ENCODE measurements at places on chromosomes 16 and 17. TPM values are rescaled to one million over a fixed set of nuclear protein-coding genes. Genes with fewer than 3 reads are reported as not detected.

DNA sequence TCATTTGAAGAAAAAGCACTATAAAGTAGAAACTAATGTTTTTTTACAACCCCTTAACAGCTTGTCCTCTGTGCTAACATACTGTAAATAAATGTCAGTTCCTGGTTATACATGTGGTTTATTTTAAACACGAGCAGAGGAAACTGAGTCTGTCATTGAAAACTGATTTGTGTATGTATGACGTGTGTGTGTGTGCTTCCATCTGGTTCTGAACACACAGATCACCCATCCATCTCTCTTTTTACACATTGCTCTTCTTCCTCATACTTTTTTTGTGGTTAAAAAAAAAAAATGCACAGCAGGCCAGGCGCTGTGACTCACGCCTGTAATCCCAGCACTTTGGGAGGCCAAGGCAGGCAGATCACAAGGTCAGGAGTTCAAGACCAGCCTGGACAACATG is 49.5 kb downstream of the ZNF423 start:
- no peak overlapping the region for H3K27ac ChIP-seq
- H3K36me3 ChIP-seq = no peaks in the 10 kb centered on the region
- H3K27me3 ChIP-seq = no peaks in the 10 kb centered on the region
- H3K4me3 ChIP-seq = no peak overlapping the region
- DNase-seq = no peak

DNA sequence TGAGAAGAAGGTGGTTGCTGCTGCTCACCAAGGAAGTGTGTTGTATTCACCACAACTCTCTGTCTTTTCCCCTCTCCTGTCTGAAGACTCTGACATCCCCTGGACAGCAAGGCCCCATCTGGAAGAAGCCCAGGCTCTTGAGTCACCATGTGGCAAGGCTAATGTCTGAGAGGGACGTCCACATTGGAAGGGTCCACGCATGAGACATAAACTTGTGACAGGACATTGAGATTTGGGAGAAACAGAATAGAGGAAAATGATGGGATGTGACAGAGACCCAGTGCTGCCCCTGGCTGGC is 176.5 kb downstream of the IRF8 start:
- no peaks in the 10 kb centered on the region for H3K36me3 ChIP-seq
- no peak overlapping the region for H3K27ac ChIP-seq
- DNase-seq = no peak
- H3K4me3 ChIP-seq = no peak overlapping the region
- H3K4me1 ChIP-seq = no peaks in the 10 kb centered on the region

GRCh38 chr17:16515933-16516332 is 23.9 kb upstream of the LRRC75A start:
- H3K27me3 ChIP-seq = peaks cover 28% of the 10 kb centered on the region
- no peaks in the 10 kb centered on the region for H3K4me1 ChIP-seq
- H3K36me3 ChIP-seq = no peaks in the 10 kb centered on the region
- no peak for DNase-seq

GRCh38 chr16:78128913-78129312 is 29.5 kb downstream of the WWOX start:
- no peaks in the 10 kb centered on the region for H3K36me3 ChIP-seq
- no peak overlapping the region for H3K27ac ChIP-seq
- no peaks in the 10 kb centered on the region for H3K27me3 ChIP-seq
- no peaks in the 10 kb centered on the region for H3K4me1 ChIP-seq
- no peak overlapping the region for H3K4me3 ChIP-seq
- DNase-seq = no peak

- no peak overlapping the region for H3K4me3 ChIP-seq
- H3K36me3 ChIP-seq = no peaks in the 10 kb centered on the region
- no peak for DNase-seq
Measured at GRCh38 chr16:58126451-58126961, 2.7 kb downstream of the CFAP20 start.

DNA sequence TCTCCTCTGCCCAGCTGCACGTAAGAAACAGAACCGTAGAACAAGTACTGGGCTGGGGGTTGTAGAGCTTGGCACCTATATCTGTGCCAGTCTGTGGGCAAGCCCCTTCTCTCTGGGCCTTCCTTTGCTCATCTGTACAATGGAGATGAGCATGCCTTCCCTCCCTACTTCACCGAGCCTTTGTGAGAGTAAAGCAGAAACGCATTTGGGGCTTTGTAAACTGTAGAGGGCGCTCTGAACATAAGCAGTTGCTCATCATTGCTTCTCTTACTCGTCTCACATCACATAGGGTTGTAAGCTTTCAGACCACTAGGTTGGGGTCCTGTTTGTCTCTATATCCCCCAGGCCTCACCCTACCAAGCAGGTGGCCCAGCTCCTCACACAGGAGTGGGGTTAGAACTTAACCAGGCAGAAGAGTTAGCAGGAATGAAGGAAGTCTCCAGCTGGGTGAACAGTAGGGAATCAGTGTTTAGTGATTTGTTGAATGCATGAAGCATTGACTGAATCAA is 15.1 kb downstream of the SAMD14 start:
- H3K27ac ChIP-seq = no peak overlapping the region
- no peak overlapping the region for H3K4me3 ChIP-seq
- no peaks in the 10 kb centered on the region for H3K36me3 ChIP-seq
- DNase-seq = peak; percentile 66

- peaks cover 14% of the 10 kb centered on the region for H3K4me1 ChIP-seq
- H3K4me3 ChIP-seq = no peak overlapping the region
- H3K36me3 ChIP-seq = no peaks in the 10 kb centered on the region
- H3K27ac ChIP-seq = no peak overlapping the region
- H3K27me3 ChIP-seq = no peaks in the 10 kb centered on the region
Measured at GRCh38 chr17:32279891-32280716, 14.5 kb downstream of the RHBDL3 start.

DNA sequence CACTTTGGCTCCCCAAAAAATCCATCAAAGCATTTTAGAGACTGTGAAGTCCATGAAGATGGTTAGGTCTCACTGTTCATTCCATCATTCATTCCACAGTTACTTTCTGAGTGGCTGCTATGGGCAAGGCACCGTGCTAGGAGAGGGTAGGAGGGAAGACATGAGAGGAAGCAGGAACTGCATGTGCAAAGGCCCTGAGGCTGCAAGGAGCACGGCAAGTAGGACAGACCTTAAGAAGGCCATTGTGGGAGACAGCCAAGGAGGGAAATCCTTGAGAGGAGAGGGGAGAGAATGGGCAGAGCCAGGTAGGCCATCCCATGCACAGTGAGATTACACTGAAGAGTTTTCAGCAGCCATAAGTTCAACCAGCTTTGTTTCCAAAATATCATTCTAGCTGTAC is 196.2 kb upstream of the DYNLRB2 start:
- H3K4me3 ChIP-seq = no peak overlapping the region
- DNase-seq = no peak
- H3K4me1 ChIP-seq = no peaks in the 10 kb centered on the region
- H3K27me3 ChIP-seq = peaks cover 6% of the 10 kb centered on the region
- H3K27ac ChIP-seq = no peak overlapping the region

DNA sequence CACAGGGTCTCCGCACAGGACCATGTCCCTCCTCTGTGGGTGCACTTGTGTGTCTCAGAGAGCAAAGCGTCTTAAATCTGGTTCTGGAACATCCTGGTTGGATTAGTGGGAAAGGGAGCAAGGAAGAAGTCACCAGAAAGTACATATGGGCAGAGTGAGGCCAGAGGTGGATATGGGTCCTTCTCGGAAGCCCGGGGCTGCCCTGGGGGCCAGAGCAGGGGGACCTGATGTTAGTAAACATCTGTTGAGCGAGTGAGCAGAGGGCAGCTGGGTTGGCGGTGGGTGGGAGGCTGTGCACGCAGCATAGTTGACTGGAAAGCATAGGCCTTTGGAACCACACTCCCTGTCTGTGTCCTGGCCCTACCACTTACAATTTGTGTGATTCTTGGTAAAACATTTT is 22.7 kb downstream of the UNC13D start:
- no peaks in the 10 kb centered on the region for H3K27me3 ChIP-seq
- H3K4me1 ChIP-seq = no peaks in the 10 kb centered on the region

- H3K4me3 ChIP-seq = no peak overlapping the region
- DNase-seq = no peak
- no peaks in the 10 kb centered on the region for H3K27me3 ChIP-seq
- peaks cover 41% of the 10 kb centered on the region for H3K36me3 ChIP-seq
Measured at GRCh38 chr17:29682987-29683386, 60.3 kb upstream of the CORO6 start.

GRCh38 chr17:79361221-79361734 is 249.6 kb downstream of the RBFOX3 start:
- H3K27me3 ChIP-seq = no peaks in the 10 kb centered on the region
- no peaks in the 10 kb centered on the region for H3K4me1 ChIP-seq
- H3K36me3 ChIP-seq = no peaks in the 10 kb centered on the region
- no peak overlapping the region for H3K4me3 ChIP-seq
- H3K27ac ChIP-seq = no peak overlapping the region

DNA sequence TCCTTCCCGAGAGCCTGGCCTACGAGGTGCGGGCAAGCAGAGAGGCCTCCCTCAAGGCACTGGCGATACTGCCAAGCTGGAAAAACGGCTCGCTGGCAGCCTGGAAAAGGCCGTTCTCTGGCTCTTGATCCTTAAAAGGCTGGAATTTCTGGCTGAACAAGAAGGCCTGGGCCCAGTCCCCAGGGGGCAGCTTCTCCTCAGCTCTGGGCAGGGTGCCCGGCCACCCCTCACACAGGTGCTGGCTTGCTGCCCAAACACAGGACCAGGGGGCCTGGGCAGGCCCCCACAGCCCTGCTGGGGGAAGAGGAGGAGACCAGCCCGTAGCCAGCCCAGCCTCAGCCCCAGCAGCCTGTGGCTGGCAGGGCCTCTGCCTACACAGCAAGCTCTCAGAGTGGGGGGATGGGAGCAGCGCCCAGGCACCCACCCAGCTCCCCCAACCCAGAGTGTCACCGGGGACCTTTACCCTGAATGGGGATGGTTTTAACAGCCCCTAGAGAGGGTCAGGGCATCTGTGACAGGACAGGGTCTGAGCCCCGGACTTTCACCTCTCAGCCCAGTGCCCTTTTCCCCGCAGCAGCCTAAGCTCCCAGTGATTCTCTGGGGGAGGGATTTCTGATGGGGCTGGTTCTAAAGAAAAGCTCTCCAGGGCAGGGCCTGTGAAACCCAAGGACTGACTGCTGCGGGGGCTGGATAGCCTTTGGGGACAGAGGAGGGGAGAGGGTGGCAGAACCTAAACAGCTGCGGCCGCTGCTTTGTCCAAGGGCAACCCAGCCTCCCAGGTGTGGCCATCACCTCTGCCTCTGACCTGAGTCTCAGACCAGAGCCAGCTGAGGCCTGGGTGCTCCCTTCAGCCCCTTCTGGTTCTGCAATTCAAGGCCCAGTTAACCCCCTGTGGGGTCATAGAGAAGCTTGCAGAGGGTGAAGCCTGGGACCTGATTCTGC is 38.6 kb upstream of the TOB1 start:
- H3K27me3 ChIP-seq = no peaks in the 10 kb centered on the region
- no peak overlapping the region for H3K27ac ChIP-seq
- H3K4me1 ChIP-seq = peaks cover 9% of the 10 kb centered on the region

GRCh38 chr17:18379246-18380146 is 1.9 kb downstream of the EVPLL start:
- no peak overlapping the region for H3K27ac ChIP-seq
- H3K4me3 ChIP-seq = no peak overlapping the region
- no peak for DNase-seq
- H3K36me3 ChIP-seq = no peaks in the 10 kb centered on the region
- H3K27me3 ChIP-seq = no peaks in the 10 kb centered on the region

- H3K4me3 ChIP-seq = no peak overlapping the region
- H3K27me3 ChIP-seq = no peaks in the 10 kb centered on the region
- DNase-seq = no peak
- no peaks in the 10 kb centered on the region for H3K4me1 ChIP-seq
Measured at GRCh38 chr17:79543531-79543930, 67.3 kb downstream of the RBFOX3 start.

- no peaks in the 10 kb centered on the region for H3K27me3 ChIP-seq
- H3K36me3 ChIP-seq = no peaks in the 10 kb centered on the region
- DNase-seq = no peak
- H3K27ac ChIP-seq = no peak overlapping the region
- H3K4me1 ChIP-seq = no peaks in the 10 kb centered on the region
Measured at GRCh38 chr16:49181791-49182518, 99.7 kb downstream of the CBLN1 start.

GRCh38 chr17:49990331-49990730 is 4.7 kb downstream of the DLX3 start:
- H3K27ac ChIP-seq = no peak overlapping the region
- H3K27me3 ChIP-seq = peaks cover 91% of the 10 kb centered on the region

- peaks cover 54% of the 10 kb centered on the region for H3K4me1 ChIP-seq
- no peak overlapping the region for H3K4me3 ChIP-seq
- H3K27ac ChIP-seq = peak overlapping the region; percentile 66
- no peak for DNase-seq
- peaks cover 7% of the 10 kb centered on the region for H3K36me3 ChIP-seq
- H3K27me3 ChIP-seq = no peaks in the 10 kb centered on the region
Measured at GRCh38 chr16:9128346-9129342, 37.2 kb downstream of the HAPSTR1 start.

- H3K4me1 ChIP-seq = peaks cover 16% of the 10 kb centered on the region
- H3K27me3 ChIP-seq = no peaks in the 10 kb centered on the region
- DNase-seq = peak; percentile 60
- H3K27ac ChIP-seq = peak overlapping the region; percentile 76
- no peak overlapping the region for H3K4me3 ChIP-seq
Measured at GRCh38 chr17:49327835-49328784, 33.9 kb downstream of the ZNF652 start.

- peak; percentile 55 for DNase-seq
- H3K36me3 ChIP-seq = peaks cover 75% of the 10 kb centered on the region
- H3K27ac ChIP-seq = no peak overlapping the region
- H3K27me3 ChIP-seq = no peaks in the 10 kb centered on the region
- no peaks in the 10 kb centered on the region for H3K4me1 ChIP-seq
Measured at GRCh38 chr17:1882836-1883235, 53.0 kb downstream of the RPA1 start.

DNA sequence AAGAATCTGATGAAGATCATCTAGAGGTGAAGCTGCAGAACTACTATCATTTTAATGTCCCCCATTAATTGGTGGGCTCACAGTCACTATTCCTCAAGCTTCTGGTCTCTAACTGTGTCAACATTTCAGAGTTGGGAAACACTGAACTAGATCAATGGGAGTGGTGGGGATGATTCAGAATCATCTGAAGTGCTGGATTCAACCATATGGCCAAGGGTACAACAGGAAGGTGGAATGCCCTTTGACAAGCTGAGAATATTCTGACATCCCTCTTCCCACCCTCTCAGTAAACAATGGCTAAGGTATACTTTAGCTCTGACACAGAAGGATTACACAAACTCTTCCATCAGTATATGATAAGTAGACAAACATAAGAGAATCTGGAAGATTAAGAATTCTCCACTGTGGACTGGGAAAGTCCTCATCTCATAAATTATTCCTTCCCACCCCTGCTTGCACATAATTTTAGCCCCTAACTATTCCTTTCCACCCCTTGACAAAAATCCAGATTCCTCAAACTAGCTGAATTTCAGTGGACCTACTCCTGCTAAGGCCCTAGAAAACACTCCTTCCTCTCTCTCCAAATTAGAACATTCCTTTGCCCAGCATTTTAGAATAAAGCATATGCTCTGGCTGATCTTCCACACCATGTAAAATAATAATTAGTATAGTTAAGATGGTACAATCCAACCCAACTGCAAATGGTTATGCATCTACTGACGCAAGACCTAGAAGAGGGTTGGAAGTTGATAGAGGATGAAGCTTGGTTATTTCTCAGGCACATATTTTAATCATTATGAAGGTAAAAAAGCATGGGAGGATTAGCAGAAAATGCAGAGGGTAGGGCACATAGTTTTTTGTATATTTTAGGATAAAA is 16.3 kb upstream of the RFFL start:
- H3K4me1 ChIP-seq = peaks cover 9% of the 10 kb centered on the region
- H3K27me3 ChIP-seq = no peaks in the 10 kb centered on the region
- H3K36me3 ChIP-seq = no peaks in the 10 kb centered on the region

The BFAR gene
- total RNA-seq = 72.9 TPM

The GAS7 gene
- 13.6 TPM for total RNA-seq

The KRT39 gene
- total RNA-seq = not detected

The KCNH4 gene
- 0.51 TPM for total RNA-seq

The GAS2L2 gene
- 0.17 TPM for total RNA-seq
